ENCODE measurements at places on chromosomes 3 and 15.

DNA sequence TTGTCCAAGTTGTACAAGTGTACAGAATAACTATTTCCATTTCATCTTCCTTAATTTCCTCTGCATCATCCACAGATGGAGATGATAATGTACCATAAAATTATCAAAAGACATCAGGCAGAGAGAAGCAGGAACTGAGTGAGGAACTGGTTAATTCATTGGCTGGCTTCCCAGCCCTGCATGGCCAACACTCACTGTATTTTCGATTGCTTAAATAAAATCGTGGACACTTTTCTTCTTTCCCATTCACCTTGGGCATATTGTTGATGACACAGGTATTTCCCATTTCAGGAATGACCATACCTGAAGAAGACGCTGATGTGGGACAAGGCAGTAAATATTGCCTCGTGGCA is 144.2 kb upstream of the ABHD17C start:
- DNase-seq = no peak

- DNase-seq = no peak
These were observed 10.5 kb downstream of the BNIP2 start for GRCh38 chr15:59678620-59679019.

DNA sequence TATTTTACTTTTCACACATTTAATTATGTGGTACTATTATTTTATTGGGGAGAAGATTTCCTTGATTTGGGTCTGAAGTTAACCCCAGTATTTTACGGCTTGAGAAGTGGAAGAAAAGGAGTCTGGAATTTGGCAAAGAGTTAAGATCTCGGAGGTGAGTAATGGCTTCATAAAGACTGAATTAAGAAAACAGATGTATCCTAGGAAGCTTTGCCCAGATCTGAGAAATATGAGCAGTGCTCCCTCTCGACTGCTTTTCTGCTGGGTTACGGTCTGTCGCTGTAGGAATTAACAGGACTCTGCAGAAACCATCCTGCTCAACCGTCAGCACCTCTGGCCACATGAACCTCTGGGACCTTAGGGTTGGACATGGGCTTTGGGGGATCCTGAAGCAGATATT is 163.6 kb upstream of the NDN start:
- no peak for DNase-seq

- DNase-seq = no peak
These were observed 38.9 kb upstream of the NECTIN3 start for GRCh38 chr3:111032677-111033076.

GRCh38 chr15:42364529-42364928 is 5.2 kb downstream of the CAPN3 start:
- no peak for DNase-seq

DNA sequence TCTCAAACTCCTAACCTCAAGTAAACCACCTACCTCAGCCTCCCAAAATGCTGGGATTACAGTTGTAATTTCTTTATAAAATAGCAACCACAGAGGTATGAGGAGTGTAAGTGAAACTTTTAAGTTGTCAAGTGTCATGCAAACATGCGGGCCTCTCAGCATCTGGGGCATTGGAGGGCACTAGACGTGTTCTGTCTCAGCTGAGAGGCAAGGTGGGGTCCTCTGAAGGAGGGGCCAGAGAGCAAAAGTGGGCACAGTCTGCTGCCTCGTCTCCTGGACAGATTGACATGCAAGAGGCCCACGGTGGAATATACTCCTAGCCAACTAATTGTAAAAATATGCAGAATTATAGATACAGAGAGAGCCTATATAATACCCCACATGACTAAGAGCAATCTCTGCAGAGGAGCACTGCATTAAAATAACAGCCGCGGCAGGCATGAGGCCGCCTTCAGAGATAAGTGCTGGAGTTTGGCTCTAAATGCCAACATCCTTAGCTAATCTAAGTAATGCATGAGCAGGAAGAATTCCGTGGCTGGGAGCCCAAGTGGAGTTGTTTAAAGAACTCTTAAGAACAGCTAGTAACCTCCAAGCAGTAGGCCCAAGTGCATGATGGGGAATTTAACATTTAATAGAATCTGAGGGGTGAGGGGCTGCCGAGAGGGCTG is 87.8 kb upstream of the RNU6-1 start:
- no peak for DNase-seq

GRCh38 chr3:156802821-156803606 is 23.1 kb upstream of the LEKR1 start:
- no peak for DNase-seq

DNA sequence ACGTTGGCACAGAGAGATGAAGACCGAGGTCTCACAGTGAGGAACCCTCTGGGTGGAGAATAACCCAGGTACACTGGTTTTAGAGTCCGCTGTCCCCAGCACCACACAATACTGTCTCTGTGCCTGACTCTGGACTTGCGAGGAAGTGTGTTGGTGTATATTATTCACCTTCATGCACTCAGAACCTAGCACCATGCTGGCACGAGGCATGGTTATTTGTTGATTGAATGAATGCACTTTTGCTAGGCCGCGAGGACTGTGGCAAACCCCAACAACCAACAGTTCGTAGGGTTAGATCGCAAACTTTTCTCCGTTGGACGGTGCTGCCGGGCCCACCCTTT is 484 bp upstream of the C3orf52 start:
- no peak for DNase-seq

DNA sequence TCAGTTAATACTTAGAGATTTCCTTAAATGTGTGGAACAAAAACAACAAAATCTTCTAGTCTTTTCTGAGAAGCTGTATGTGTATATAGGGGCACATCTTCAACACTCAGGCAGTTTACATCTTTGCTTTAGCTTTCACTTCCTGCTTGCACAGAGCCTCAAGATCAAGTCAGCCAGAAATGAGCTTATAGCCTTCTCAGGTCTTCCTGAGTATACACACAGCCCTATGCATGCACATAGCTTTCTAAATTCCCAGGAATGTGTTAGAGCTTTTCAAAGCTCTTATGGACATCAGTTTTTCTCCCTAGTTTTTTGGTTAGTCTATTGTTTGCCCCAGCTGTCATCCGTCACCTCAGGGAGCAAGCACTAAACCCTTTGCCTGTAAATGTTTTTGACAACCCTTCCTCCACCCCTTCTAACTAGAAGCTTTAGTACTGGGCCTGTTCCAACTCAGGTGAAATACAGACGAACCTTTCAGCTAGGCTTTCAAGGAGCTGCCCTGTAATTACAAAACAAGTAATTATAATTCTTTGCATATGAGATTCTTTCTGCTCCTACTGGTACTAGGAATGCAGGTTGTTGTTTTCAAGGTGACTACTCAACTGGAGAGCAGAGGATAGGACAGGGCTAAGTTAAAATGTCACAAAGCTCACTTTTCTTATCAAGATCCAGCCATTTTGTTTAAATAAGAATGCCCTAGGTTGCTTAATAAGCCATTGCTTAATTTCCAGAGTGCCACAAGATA is 22.6 kb upstream of the MTMR10 start:
- no peak for DNase-seq

DNA sequence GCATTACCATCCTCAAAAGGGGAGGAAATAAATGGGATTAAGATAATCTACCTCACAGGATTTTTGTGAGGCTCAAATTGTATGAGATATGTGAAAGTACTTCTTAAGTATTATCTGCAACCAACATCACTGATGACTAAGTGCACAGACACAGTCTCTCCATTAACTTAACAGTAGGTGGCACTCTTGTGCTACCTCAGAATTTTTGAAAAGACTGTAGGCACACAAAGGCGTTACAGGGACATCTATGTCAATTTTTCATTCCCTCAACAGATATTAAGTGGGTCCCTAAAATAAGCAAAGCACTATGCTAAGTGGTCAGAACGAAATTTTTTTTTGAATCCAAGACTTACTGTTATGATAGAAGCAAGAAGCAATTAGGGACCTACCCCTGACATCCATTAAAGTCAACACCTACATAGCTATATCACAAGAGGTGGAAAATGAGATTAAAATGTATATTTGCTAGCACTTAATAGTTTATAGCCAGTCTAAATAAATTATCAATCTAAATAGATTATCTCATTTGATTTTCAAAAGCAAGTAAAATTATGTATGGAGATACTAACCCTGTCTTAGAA is 52.9 kb downstream of the RYK start:
- DNase-seq = no peak

DNA sequence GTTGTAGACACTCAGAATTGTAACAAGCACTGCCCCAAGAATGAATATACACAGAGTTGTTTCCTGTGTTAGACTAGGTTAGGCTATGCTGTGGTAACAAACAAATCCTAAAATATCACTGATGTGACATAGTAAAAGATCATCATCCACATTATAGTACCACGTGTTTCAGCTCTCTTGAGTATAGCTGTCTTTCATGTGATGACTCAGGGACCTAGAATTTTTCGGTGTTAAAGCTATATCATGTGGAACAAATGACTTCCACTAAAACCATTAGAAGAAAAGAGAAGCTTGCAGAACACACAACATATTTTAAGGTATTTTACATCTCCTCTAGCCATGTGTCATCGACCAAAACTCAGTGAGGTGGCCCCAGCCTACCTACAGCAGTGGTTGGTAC is 307.9 kb upstream of the RBMS3 start:
- no peak for DNase-seq
